ENCODE measurements at places on chromosomes 13 and 19.

DNA sequence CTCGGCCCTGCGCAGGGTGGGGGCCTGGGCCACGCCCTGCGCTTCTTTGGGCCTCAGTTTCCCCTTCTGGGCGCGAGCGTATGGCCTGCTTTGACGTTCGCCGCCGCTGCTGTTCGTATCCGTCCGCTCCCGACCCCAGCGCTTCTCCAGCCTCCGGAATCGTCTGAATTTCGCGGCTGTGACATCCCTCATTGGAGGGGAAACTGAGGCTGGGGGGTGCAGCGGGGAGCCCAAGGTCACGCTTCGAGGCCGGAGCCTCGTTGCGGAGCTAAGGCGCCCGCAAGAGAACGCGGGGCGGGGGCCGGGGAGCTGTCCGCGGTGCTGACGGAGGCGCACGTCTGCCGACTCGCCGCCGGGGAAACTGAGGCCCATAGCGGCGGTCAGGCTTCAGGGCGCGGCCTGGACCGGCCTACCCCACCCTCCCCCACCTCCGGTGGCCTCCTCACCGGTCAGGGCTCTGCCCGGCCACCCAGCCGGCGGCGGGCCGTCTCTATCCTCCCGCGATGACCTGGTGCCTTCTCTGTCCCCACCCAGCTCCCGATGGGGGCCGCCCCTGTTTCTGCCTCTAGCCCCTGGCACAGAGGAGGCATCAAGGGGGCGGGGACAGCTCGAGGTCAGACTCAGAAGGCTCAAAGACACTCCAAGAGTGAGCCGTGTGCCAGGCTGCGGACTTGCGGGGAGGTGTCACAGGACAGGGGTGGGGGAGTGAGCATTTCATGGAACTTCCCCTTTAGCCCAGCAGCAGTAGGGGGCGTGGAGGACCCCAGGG lies 3.0 kb upstream of the APC2 start:
- no peak for DNase-seq

- no peak for DNase-seq
Measured at GRCh38 chr13:32041429-32041828, 9.9 kb downstream of the FRY start.

DNA sequence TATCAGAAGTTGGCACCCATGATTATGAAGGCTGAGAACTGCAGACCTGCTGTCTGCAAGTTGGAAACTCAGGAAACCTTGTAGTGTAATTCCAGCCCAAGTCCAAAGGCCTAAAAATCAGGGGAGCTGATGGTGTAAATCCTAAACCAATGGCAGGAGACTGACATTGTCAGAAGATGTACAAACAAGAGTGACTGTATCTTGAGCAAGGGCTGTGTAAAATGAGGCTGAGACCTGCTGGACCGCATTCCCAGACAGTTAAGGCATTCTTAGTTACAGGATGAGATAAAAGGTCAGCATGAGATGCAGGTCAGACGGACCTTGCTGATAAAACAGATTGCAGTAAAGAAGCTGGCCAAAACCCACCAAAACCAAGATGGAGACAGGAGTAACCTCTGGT lies 147.7 kb downstream of the COG6 start:
- DNase-seq: no peak

- no peak for DNase-seq
Measured at GRCh38 chr19:7907122-7907521, 3.4 kb downstream of the MAP2K7 start.

- DNase-seq: no peak
Measured at GRCh38 chr13:99383511-99383921, 76.3 kb upstream of the GPR183 start.
